ENCODE measurements at places on chromosomes 1 and 21. TPM values are rescaled to one million over a fixed set of nuclear protein-coding genes. Genes with fewer than 3 reads are reported as not detected.

- ATAC-seq = no peak
Observed at GRCh38 chr1:78755986-78756385, 106.4 kb downstream of the IFI44 start.

DNA sequence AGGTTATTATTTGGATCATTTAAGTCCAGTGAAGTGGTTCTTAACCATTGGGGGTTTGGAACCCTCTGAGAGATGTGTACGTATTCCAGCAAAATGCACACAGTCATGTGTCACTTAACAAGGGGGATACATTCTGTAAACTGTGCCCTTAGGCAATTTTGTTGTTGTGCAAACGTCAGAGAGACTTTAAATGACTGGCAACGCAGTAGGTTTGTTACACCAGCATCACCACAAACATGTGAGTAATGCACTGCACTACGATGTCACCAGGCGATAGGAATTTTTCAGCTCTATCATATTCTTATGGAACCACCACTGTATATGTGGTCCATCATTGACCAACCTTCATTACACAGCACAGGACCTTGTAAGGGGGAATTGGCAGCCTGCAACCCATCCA lies 11.9 kb downstream of the AHCYL1 start:
- no peak for ATAC-seq

Gene LRRC53
- total RNA-seq = not detected

DNA sequence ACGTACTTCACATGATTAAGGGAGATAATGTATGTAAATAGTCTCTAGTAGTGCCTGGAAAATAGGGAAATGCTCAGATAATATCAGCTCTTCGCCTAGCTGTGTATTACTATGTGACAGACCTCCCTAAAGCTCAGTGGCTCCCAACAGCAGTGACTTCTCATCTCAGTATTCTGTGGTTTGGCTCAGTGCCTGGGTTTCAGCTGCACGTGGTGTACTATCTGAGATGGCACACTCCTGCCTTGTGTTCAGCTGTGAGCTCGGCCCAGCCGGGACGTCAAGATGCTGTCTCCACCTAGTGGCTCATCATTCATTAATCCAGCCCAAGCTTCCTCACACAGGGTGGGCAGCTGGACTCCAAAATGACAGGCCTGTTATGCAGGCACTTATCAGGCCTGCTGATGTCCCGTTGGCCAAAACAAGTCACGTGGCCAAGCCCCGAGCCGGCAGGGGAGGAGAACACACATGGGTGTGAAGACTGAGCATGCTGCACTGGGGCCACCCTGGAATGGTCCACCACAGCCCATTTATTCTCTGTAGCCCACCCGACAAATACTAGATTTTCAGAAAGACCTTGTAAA lies 17.8 kb downstream of the SLFNL1 start:
- ATAC-seq = peak; percentile 100

DNA sequence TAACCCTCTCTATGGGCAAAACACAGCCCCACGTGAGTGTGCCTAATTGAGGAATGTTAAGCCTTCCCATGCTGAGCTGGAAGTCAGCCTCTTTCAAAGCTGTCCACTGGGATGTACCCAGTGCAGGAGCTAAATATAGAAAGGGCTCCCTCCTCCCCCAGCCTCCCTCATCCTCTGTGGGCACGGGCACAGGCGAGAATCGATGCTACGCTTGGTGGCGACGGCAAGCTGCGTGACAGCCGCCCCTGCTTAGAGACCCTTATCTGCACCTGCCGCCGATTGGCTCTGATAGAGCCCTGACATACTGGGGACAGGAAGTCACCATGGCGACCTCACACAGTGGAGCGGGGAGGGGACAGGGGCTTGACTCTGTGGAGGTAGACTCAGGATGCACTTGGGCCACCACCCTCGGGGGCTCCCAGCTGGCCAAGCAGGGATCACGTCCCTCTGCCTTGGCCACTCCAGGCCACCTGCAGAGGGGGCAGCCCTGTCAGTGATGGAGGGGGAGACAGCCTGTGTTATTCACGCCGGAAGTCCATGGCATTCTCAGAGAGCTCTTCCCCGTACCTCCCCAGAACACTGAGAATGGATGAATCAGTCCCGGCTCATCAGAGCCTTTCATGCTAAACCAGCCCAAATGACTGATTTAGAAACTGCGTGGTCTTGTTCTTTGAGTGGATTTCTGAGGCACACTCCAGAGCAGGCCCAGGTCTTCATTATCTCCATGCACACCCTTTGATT lies 84.8 kb downstream of the KCND3 start:
- ATAC-seq = peak; percentile 89

- ATAC-seq = no peak
Observed at GRCh38 chr1:185813401-185813979, 79.3 kb downstream of the HMCN1 start.

Gene NBPF14
- total RNA-seq = 14.1 TPM

Gene LRP8
- total RNA-seq = 68.1 TPM

DNA sequence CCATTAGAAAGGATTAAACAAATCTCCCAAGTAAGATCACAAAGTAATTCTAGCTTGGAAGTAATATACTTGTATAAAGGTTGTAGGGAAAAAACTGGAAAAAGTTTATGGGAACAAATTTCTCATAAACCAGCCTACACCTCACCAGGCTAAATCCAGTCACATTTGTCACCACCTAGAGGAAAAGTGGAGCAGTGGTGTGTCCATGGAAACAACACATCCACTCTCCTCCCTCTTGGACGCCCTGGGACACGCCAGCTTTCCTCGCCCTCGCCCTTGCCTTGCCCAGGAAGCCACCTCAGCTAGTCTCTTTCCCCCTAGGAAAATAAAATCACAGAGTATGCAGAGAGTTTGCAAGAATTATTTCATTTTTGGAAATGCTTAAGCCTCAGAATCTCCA lies 2.2 kb downstream of the PALMD start:
- no peak for ATAC-seq

DNA sequence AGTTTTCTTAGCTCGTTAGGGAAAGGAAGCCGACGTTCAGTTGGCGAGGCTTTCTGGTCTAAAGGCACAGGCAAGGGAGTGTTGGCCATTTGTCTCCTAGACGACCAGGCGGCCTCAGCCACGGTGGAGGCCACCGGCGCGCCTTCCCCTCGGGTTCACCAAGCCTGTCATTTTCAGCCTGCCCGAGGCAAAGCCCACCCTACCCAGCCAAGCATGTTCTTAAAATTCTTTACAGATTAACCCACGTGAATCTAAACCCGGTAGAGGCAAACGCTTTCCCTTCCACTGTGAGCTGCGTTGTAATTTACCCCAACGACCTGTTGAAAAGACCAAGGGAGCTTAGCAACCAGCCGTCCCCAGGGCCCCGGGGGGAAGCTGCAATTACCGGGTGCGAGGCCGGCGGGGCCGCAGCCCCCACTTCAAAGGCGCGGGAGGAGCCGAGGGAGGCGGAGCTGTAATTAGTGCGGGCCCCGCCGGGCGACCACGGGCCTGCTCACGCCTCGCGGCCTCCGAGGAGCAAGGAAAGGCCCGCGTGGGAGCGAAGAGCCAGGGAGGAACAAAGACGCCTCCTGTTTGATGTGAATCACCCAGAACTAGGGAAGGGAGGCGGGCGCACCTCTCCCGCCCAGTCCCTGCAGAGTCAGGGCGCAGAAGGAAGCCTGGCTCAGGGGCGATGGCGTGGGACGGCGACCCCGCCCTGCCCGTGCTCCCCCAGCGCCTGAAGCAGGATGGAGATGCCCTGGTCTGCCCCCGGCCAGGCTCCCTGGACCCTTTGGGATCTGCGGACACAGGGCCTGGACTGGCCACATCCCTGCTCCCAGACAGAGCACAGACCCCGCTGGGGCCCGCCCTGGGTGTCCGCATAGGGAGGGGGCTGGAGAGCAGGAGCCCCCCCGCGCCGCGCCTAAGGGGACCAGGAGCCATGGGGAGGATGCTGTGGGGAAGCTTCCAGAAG lies 12.1 kb upstream of the TSPEAR start:
- peak; percentile 29 for ATAC-seq

Gene OR2W3
- total RNA-seq = not detected

DNA sequence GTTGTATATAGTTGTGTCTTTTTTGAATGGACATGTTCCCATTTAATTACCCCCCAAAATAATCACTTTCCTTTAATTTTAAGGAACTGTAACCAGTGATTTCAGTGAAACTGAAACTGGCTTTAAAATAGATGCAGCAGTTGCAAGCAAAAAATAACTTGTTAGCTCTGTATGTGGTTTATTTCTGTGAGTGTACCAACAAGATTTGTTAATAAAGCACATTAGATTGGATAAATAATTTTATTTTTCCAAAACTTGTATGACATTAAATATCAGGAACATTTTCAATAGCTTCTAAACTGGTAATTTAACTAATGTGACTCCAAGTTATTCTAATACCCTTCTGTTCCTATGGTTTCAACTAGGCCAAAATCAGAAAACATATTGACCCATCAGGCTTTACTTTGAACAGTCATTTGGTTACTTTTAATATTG lies 184.3 kb upstream of the CACYBP start:
- ATAC-seq = no peak

Gene PPP1R8
- total RNA-seq = 57.9 TPM

- ATAC-seq = no peak
Observed at GRCh38 chr1:208238710-208239472, 5.3 kb downstream of the PLXNA2 start.

DNA sequence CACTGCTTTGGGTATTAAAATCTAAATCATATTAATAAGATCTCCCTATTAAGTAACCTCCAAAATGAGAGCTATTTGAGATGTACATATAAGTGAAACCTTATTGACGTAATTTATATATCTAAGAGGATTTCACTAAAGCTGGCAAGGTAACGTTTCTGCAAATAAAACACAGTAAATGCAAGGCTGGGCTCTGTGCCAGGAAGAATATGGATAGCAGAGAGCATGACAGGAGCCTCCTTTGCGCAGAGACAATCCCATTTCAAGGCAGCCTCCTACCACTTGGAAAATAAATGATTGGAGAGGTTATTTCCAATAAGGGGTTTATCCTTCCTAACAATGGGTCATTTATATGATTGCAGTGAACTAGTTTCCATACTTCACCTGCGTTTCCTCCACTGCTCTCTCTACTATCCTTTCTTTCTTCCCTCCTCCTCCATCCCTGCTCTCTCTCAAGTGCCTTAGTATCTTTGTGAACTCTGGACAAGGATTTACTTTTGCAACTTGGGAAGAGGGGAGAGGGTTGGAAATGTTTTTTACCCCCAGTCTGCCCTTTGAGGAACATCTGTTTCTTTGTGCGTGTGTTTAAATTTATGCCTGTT lies 3.0 kb upstream of the NFIA start:
- no peak for ATAC-seq

Gene ZNF362
- total RNA-seq = 3.6 TPM

DNA sequence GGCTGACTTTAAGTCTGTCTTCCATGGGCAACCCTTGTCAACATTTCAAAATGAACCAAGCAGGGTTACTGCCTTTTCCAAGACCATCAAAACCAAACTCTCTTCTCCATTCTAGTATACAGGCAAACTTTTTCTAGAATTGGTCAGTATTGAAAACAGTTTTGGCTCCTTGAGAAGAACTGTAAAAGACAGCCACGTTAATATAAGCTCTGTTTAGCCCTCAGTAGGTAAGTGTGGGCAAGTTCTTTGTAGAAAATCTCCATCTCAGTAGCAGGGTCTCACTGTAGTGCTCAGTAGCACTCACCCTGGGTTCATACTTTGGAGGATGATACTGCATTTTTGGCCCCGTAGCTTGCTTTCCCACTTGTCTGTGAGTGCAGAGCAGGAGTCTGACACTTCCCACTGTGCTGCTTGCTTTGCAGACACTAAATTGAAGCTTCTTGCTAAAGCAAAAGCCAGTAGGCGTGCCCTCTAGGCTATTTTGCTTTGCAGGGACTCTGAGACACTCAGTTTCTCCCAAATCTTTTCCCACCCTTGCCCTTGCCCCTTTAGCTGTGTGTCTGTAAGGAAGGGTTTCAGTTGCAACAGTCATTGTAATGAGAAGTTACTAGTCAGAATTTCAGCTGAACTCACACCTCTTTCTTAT lies 34.3 kb upstream of the CACYBP start:
- no peak for ATAC-seq
